EH (cell line): ENCODE measurements at places on chromosomes 11 and 22.
A peak's percentile ranks its signal among the peaks of the same experiment; 100 is the strongest.

DNA sequence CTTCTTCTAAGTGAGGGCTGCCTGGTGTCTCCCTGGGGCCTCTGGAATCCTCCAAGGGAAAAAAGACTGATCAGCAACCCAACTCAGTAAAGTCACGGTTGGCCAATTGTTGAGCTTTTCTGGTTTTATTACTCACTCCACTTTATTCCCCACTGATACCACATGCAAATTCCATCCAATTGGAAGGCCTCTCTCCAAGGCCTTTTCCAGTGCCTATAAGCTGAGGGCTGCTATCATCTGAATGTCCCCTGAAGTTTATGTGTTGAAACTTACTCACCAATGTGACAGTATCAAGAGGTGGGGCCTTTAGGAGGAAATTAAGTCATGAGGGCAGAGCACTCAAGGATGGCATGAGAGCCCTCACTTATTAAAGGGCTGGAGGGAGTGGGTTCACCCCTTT lies 463.3 kb downstream of the BUD13 start:
- DNase-seq: no peak

DNA sequence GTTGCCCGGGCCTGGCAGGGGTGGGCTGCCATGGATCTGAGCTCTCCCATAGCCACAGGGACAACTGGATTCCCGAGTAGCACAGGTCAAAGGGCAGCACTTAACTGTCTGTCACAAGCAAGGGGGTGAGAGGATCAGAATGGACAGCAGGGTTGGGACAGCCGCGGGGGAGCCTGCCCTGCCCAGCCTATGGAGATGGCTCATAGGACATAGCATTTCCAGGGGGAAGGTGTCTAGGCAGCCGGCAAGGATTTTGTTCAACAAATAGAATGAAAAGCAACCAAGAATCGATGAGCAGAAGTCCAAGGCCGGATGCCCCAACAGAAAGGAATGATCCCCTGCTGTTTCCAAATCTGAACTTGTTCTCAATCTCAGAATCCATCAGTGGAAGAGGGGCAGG lies 92.9 kb downstream of the RPS6KA4 start:
- DNase-seq: no peak

- peak; percentile 94 for DNase-seq
Measured at GRCh38 chr11:12449961-12450715, 72.8 kb downstream of the PARVA start.

GRCh38 chr22:30332994-30333706 lies 6.4 kb upstream of the TBC1D10A start:
- no peak for DNase-seq

DNA sequence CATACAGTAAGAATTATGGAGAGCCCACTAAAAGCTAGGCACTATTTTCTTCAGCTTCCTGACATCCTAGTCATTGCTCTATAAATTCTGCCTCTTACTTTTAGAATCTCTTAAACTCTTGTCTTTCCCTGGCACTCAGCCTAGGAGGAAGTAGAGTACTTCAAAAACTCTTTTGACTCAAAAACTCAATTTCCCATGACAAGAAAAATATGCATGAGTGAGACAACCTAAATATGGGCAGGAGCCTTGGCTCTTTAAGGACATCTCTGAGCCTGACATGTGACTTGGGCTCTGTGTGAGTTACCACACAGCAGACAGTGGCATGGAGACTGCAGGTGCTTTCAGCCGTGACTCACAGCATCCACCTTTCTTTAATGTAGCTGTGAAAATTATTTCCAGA lies 97.5 kb upstream of the CCDC179 start:
- no peak for DNase-seq

- DNase-seq: no peak
Measured at GRCh38 chr11:34348919-34349318, 8.9 kb downstream of the ABTB2 start.

- DNase-seq: no peak
Measured at GRCh38 chr11:9569588-9570164, 3.8 kb upstream of the WEE1 start.

DNA sequence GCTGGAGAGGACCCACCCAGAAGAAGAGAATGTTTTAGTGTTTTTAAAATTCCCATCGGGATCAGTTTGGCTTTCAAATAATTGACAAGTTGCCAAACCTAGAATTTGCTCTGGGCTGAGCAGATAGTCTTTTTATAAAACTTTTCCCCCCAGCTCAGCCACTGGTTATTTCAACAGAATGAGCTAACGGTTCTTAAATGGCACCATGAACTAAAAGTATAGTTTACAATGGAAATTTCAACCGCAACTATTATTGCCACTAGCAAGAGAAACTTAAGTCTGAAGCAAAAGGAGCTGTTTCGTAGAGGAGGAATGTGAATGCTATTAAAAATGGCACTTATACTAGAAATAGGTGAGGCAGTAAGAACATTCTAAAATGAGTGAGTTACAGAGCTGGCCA lies 3.4 kb downstream of the DKK3 start:
- DNase-seq: peak; percentile 55

- DNase-seq: no peak
Measured at GRCh38 chr11:75154646-75155569, 4.0 kb downstream of the SLCO2B1 start.

DNA sequence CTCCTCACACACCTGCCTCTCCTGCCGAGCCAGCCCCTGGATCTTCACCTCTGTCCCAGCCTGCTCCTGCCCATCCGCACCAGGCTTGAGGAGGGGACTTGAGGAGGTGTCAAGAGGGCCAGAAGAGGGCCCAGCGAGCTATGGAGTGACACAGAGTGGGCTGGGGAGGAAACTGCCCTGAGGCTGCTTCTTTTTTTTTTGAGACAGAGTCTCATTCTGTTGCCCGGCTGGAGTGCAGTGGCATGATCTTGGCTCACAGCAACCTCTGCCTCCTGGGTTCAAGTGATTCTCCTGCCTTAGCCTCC lies 21.9 kb upstream of the CDON start:
- no peak for DNase-seq

DNA sequence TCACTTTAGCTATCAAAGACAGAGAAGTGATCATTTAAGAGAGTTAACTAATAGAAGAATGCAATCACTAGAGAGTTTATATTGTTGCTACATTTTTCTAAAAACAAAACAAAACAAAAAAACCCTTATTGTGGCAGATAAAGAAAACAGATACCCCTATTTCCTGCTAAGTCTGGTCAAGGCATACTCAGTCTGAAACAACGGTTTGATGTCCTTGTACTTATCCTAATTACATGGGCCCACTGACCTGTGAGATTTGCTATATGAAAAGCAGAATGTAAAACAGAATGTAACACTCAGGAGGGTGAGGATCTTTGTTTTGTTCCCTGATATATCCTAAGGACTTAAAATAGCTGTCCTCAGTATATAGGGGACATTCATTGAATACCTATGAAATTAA lies 24.6 kb downstream of the MAML2 start:
- no peak for DNase-seq

DNA sequence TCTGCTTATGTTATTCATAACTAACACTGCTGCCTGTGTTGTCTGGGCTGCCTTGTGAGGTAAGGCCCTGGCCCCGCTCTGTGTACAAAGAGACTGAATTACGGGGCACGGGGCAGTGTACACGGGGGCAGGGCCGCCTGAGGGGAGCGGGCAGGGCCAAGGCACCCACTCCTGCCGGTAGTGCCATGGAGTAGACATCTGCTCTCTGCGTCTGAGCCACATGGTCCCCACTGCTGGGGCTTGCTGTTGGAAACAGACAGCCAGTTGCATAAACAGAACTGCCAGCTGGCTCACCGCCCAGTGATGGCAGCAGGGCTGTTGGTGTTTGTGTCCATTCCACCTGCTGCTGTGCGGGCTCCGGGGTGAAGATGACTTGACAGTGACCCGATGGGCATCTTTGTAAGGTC lies 19.8 kb downstream of the FAM118A start:
- no peak for DNase-seq

GRCh38 chr11:119629834-119630624 lies 99.0 kb downstream of the NECTIN1 start:
- no peak for DNase-seq

DNA sequence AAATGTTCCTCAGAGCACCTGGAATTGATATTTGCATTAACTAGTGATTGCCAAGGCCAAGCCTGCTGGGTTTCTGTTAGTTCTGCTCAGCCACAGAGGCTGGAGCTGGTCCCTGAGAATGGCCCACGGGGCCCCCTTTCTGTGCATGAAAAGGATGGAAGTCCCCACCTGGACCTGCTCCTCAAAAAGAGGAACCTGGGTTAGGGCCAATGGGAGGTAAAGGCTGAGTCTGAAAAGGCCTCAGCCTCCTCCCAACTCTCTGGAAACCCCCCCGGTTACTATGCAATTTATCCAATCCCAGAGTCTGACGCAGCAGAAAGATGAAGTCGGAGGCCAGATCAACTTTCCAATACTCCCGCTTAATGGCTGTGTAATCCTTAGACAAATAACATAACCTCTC lies 6.8 kb upstream of the CREB3L1 start:
- no peak for DNase-seq

GRCh38 chr11:468036-468435 lies 18.0 kb downstream of the PTDSS2 start:
- no peak for DNase-seq

GRCh38 chr22:27419473-27419872 lies 382.1 kb downstream of the MN1 start:
- no peak for DNase-seq

DNA sequence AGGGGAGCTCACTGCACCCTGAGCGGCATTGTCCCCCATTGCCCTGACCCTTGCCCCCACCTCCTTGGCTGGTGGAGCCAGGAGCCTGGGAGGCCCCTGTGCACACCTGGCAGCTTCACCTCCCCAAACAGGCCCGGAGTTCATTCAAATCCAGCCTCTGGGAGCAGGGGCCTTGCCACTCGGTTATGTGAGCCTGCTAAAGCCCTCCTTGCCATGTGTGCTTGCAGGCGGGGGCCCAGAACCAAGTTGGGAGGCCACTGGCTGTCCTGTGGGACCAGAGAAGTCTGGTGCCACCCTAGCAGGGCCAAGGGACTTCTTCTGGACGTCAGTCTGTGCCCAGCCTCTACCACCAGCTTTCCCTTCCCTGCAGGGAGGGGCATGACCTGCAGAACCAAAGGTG lies 48.9 kb downstream of the NFAM1 start:
- no peak for DNase-seq

DNA sequence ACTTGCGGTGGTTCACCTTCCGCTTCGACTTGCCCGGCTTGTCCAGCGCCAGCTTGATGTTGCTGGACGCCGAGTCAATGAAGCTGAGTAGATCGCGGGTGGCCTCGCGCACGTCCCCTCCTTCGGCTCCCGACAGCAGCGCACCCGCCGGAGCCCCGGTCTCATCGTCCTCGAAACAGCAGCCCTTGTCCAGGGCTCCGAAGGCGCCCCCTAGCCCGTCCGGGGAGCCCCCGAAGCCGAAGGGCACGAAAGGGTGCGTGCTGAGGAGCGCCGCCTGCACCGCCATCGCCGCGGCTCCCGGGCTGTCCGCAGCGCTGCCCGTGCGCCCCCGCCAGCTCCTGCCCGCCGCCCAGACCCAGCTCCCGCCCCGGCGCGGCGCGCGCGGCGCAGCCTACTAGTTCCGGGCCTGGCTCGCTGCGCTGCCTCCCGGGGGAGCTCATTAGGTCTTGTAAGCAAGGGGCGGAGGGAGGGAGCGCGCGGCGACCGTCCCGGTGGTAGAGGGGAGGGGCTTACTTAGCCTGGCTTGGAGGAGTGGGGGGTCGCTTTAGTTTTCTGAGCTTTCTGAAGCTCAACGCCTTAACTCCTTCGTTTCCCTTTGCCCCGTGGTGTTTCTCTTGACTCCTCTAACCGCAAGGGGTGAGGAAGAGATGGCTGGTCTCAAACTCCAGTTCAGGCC lies at the start of gene FAM181B:
Gene FAM181B, minus strand, starts transcription at position 421 of the 676 bp plus-strand sequence. Its CDS starts 135 bp downstream, at position 286.
- no peak for DNase-seq

- peak; percentile 99 for DNase-seq
Measured at GRCh38 chr11:129143335-129143734, 48.8 kb downstream of the ARHGAP32 start.

GRCh38 chr11:16440136-16440535 lies 83.8 kb upstream of the SOX6 start:
- no peak for DNase-seq

DNA sequence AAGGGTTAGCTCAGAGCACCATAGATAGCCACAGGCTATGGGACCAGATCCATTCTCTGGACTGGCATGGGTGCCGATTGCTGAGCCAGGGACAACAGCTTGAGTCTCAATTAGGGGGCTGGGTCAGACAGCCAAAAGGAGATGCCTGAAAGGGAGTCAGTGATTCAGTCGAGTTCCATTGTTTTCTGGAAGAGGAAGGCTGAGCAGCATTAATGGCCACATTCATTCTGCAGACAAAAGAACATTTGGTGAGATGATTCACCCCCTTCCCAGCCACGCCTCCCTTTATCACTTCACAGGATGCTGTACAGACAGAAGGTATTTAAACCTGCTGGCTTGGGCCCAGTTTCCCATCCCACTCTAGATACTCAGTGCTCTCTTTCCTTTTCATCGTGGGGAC lies 131.9 kb downstream of the ADAMTS15 start:
- peak; percentile 95 for DNase-seq

GRCh38 chr11:19242179-19242932 lies 1.6 kb upstream of the E2F8 start:
- peak; percentile 16 for DNase-seq

DNA sequence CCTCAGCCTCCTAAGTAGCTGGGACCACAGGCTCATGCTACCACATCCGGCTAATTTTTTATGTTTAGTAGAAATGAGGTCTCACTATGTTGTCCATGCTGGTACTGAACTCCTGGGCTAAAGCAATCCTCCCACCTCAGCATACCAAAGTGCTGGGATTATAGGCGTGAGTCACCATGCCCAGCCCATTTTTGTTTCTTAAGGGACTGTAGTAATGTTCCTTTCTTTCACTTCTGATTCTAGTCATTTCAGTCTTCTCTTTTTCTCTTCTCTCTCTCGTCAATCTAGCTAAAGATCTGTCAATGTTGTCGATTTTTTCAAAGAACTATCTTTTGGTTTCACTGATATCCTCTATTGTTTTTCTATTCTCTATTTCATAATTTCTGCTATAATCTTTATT lies 111.0 kb upstream of the APOA1 start:
- DNase-seq: peak; percentile 64

DNA sequence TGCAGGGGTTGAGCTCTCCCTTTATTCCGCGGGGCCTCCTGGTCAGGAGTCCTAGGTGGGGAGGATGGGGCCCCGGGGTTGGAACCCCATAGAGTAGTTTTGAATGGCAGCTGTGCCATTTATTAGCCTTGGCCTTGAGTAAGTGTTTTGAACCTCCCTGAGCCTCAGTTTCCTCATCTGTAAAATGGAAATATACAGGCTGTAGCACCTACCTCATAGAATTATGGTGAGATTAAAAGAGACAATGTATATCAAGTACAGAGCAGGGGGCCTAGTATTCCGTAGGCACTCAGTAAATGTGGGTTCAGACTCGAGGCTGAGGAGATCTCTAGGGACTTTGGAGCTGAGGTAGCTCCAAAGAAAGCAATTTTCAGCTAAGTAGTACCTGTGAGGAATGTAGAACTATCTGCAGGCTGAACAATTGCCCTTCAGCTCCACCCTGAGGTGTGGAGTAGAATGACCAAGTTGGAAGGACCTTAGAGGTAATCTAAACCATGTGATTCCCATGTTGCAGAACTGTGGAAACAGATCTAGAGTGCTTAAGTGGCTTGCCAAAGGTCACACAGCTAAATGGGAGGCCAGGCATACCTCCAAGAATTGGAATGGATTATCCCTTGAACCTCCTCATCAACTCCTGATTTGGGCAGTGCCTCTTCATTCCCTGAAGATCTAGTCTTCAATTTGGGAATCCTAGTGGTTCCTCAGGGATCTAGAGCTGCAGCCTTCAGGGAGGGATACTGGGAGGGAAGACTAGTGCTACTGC lies 682 bp downstream of the PGAP2 start:
- peak; percentile 57 for DNase-seq
